ENCODE measurements at places on chromosomes 11 and 22. TPM values are rescaled to one million over a fixed set of nuclear protein-coding genes. Genes with fewer than 3 reads are reported as not detected.

GAL gene
- 0.17 TPM for total RNA-seq

BAIAP2L2 gene
- 0.33 TPM for total RNA-seq

CHKB gene
- total RNA-seq: 28.3 TPM

MMP13 gene
- total RNA-seq: not detected

PKDREJ gene
- total RNA-seq: under 0.01 TPM

GLB1L2 gene
- 0.34 TPM for total RNA-seq

RAB38 gene
- 0.65 TPM for total RNA-seq

MFRP gene
- total RNA-seq: not detected

ESAM gene
- 9.3 TPM for total RNA-seq

SERPIND1 gene
- not detected for total RNA-seq

MMP8 gene
- not detected for total RNA-seq

C11orf97 gene
- total RNA-seq: not detected

BTBD18 gene
- not detected for total RNA-seq

CNIH2 gene
- total RNA-seq: not detected

OR5F1 gene
- not detected for total RNA-seq

NCF4 gene
- not detected for total RNA-seq

OR51M1 gene
- total RNA-seq: not detected

Data from dermis lymphatic vessel endothelial cell (primary cell).